Endothelial cell of umbilical vein (primary cell): ENCODE measurements at places on chromosomes 2 and 18. TPM values are rescaled to one million over a fixed set of nuclear protein-coding genes. Genes with fewer than 3 reads are reported as not detected.

GRCh38 chr18:74501386-74501785, 5.2 kb downstream of the CNDP2 start:
- H3K36me3 ChIP-seq: peaks cover 20% of the 10 kb centered on the region
- H3K27ac ChIP-seq: no peak overlapping the region
- DNase-seq: no peak
- no peak overlapping the region for H3K4me3 ChIP-seq
- H3K27me3 ChIP-seq: no peaks in the 10 kb centered on the region

- H3K36me3 ChIP-seq: no peaks in the 10 kb centered on the region
- peak; percentile 60 for DNase-seq
- no peaks in the 10 kb centered on the region for H3K4me1 ChIP-seq
- H3K27me3 ChIP-seq: no peaks in the 10 kb centered on the region
- H3K27ac ChIP-seq: no peak overlapping the region
Observed at GRCh38 chr2:205834796-205835195, 152.5 kb downstream of the NRP2 start.

DNA sequence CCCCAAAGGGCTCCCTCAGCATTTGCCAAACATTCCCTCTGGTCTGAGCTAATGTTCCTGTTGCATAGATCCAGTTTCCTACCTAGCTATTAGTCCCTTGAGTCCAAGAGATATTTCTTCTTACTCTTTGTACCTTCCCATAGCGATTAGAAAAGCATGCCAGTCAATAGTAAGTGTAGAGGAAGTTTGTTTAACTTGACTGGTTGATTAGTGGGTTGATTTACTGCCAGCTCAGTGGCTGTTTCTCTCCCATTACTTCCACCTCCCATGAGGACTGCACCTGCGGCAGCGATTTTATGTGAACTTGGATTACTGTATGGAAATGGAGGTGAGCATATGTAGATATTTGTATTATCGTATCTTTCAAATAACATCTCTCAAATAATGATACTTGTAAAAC, 1748.4 kb upstream of the CELF4 start:
- no peak overlapping the region for H3K27ac ChIP-seq
- peak; percentile 10 for DNase-seq
- H3K27me3 ChIP-seq: no peaks in the 10 kb centered on the region
- H3K36me3 ChIP-seq: no peaks in the 10 kb centered on the region
- H3K4me3 ChIP-seq: no peak overlapping the region
- H3K4me1 ChIP-seq: no peaks in the 10 kb centered on the region

GRCh38 chr2:167783261-167784083, 463.9 kb downstream of the STK39 start:
- H3K27me3 ChIP-seq: no peaks in the 10 kb centered on the region
- no peak overlapping the region for H3K27ac ChIP-seq

DNA sequence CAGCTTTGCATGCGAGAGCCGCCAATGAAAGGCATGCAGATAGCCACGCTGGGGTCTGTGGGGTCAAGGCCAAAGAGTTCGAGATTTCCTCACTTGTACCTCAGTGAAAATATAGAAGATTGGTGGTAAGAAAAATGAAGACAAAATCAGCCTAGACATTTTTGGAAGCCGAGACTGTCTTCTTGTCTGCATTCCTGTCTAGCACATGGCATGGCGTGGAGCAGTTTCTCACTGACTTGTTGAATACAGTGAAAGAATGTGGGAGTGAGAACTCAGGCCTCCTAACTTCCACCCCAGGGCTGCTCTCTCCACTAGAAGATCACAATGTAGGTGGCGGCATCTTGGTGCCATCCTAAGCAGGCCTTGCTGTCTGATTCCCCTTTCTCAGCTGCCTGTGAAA, 740.8 kb upstream of the HS6ST1 start:
- no peak overlapping the region for H3K4me3 ChIP-seq
- no peaks in the 10 kb centered on the region for H3K4me1 ChIP-seq
- no peak for DNase-seq
- H3K27ac ChIP-seq: no peak overlapping the region
- H3K27me3 ChIP-seq: no peaks in the 10 kb centered on the region

GRCh38 chr2:170165129-170165528, 12.8 kb upstream of the MYO3B start:
- H3K4me3 ChIP-seq: no peak overlapping the region
- no peaks in the 10 kb centered on the region for H3K4me1 ChIP-seq
- H3K27me3 ChIP-seq: no peaks in the 10 kb centered on the region
- DNase-seq: peak; percentile 58
- H3K36me3 ChIP-seq: no peaks in the 10 kb centered on the region
- no peak overlapping the region for H3K27ac ChIP-seq

GRCh38 chr2:41970988-41971660, 76.7 kb upstream of the PKDCC start:
- H3K4me3 ChIP-seq: no peak overlapping the region
- H3K27ac ChIP-seq: no peak overlapping the region

Gene CCBE1
- total RNA-seq: not detected in 2 replicates

Gene WDR35
- total RNA-seq: 8.0 TPM in 2 replicates

Gene PROKR1
- not detected in 2 replicates for total RNA-seq
